ENCODE measurements at places on chromosomes 16 and 17.

DNA sequence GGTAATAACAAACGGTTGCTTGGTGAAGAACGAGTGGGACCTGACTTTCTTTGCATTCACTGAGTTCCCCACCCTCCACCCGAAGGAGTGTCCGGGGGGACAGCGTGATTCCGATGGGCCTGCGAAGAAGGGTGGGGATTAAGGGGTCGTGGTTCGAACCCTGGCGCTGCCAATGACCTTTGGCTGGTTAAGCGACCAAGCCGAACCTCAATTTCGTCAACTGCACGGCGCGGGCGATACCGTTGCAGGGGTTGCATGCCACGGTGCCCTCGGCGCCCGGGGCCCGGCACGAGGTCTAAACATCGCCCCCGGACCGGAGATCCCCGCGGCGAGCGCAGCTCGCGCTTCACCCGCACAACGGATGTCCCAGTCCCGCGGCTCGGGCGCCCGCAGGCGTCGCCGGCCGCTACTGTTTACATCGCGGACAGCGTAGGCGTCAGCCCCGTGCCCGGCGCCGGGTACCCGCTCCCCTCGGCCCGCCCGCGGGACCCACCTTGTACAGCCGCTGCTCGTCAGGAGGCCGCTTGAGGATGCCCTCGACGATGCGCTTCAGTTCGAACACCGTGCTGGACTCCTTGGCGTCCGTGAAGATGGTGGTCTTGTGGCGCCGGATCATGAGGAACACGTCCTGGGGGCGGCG lies 460 bp downstream of the ELOB start:
- DNase-seq, result no peak

DNA sequence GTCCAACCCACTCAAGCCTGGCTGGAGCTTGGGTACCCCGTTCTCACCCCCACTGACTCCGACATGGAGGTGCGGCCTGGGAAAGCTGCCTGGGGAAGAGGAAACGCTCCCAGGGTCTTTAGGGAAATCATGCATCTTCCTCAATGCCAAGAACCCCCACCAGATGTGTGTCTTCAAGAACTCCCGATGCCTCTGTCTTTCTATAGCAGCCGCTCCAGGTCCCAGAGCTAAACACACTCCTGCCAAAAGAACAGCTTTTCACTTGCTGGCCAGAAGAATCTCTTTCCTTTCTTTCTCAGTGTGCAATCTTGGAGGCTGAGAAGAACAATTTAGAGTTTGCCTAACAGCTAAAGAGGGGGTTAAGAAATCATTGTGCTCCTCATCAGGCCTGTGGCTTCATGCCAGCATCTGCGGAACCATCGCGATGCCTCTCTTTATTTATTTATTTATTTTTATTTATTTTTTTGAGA lies 41.1 kb upstream of the MTSS2 start:
- DNase-seq, result no peak

GRCh38 chr16:2515180-2515851 lies 1.6 kb downstream of the ATP6V0C start:
- DNase-seq, result no peak

DNA sequence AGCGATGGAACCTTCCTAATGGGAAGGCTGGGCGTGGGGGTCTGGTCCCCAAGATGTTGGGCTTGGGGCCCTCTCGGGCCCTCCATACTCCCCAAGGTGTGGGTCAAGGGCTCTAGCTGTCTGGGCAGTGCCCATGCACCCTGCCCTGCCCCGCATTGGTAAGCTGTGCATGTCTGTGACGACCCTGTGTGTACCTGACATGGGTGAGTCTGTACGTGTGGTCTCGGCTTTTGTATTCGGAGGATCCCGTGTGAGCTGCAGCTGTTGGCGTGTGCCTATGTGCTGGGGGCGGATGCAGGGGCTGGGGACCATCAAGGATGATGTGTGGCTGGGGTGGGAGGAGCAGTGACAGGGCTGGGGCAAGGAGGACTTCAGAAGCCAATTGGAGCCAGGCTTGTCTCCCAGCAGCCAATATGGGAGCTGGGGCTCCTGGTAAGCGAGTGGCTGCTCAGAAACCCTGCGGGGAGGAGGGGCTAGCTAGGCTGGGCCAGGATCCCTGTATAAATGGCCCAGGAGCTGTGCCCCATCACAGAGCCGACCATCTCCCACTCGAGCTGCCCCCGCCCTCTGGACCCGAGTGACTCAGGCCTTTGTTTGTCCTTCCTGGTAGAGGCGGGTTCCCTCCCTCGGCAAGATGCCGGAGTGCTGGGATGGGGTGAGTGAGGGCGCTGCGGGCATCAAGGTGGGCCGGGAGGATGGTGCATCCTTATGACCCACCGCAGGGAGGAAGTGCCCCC lies at the start of gene NDRG4:
TSS of gene NDRG4 (plus strand) at position 529 of the 737 bp plus-strand sequence. CDS start at position 635, 106 bp downstream.
- no peak for DNase-seq

GRCh38 chr17:41491476-41491875 lies 1.8 kb upstream of the KRT36 start:
- no peak for DNase-seq

- DNase-seq, result no peak
Measured at GRCh38 chr17:47714773-47715396, 18.2 kb upstream of the TBX21 start.

- no peak for DNase-seq
Measured at GRCh38 chr16:24525970-24526559, 13.3 kb upstream of the RBBP6 start.

DNA sequence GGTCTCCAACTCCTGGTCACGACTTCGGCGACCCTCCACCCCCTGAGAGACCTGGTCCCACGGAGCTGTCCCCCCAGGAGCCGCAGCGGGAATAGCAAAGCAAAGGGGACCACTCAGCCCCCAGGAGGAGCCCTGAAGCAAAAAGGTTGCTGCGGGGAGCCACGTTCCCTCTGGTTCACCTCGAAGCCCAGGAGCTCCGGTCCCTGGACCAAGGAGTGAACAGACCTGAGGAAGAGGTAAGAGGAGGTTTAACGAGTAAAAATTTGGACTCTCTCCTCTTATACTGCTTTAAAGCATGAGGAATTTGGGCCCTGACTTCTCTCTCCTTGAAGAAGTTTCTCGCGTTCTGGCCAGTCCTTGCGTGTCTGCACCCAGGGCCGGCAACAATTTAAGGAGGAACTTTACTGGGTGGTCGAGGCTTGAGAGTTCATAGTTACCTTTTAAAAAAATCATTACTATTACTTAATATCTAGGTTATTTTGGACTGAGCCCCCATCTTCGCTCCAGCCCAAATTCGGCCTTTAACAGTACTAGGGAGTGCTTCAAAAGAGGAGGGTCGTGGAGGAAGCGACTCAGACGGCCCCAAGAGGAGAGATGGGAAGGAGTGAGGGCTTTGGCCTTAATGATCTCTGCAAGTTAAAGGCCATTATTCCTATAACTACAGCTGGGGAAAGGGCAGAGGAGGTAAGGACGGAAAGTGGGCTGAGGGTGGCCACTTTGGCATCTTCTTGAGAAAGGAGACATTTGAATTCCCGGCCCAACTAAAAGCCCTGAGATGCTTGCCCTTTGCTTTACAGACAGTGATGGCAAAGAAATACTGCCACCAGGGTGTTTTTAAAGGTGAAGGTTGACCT lies 16.9 kb upstream of the HOXB9 start:
- no peak for DNase-seq

GRCh38 chr16:2843526-2843925 lies 13.4 kb downstream of the ZG16B start:
- no peak for DNase-seq

DNA sequence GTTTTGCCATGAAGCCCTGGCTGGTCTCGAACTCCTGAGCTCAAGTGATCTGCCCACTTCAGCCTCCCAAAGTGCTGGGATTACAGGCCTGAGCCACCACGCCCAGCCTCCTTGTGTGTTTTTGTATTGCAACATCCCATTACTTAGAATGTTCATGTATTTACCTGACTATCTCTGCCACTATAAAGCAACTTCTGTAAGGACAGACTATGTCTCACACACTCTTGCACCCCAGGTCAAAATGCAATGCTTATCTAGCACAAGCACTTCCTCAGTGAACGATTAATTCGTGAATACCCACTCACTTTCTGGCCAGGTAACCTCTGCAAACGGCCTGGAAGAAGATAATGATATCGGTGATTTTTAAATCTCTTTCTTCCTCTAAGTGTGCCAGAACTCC lies 82.6 kb downstream of the NDEL1 start:
- no peak for DNase-seq

- no peak for DNase-seq
Measured at GRCh38 chr17:46770818-46771560, 47.5 kb downstream of the WNT3 start.

DNA sequence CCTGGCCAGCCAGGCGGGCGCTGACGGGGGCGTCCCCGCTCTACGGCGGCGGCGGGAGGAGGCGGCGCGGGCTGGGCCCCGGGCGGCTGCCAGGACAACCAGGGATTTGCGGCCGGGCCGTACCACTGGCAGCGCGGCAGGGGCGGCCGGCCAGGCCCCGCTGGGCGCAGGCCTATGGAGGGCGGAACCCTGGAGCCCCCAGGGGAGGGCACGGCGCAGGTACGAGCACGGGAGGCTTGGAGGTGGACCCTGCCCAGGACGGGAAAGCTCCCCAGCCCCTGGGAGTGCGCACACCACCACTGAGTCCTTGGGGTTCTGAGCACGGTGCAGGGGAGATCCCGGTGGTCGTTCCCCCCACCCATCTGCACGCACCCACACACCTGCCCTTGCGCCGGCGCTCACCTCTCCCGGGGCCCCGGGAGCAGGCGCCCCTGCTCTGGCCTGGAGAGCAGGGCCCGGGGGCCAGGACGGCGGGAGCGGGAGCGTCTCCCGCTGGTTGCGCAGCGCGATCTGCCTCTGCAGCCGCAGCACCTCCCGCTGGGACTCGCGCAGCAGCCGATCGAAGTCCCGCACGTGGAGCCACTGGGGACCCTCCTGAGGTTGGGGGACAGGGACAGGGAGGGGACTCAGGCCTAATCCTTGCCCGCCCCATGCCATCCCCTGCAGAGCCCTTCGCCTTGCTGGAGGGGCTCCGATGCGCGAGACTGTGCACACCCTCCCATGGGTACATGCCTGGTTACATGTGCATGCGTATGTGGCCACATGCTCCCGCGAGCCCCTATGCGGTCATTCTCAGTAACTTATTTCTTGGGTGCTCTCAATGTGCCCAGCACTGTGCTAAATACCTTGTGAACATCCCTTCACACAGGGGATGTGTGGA lies 3.9 kb downstream of the TSPOAP1 start:
- DNase-seq, result no peak

- DNase-seq, result no peak
Measured at GRCh38 chr17:66518677-66519076, 216.3 kb downstream of the PRKCA start.

DNA sequence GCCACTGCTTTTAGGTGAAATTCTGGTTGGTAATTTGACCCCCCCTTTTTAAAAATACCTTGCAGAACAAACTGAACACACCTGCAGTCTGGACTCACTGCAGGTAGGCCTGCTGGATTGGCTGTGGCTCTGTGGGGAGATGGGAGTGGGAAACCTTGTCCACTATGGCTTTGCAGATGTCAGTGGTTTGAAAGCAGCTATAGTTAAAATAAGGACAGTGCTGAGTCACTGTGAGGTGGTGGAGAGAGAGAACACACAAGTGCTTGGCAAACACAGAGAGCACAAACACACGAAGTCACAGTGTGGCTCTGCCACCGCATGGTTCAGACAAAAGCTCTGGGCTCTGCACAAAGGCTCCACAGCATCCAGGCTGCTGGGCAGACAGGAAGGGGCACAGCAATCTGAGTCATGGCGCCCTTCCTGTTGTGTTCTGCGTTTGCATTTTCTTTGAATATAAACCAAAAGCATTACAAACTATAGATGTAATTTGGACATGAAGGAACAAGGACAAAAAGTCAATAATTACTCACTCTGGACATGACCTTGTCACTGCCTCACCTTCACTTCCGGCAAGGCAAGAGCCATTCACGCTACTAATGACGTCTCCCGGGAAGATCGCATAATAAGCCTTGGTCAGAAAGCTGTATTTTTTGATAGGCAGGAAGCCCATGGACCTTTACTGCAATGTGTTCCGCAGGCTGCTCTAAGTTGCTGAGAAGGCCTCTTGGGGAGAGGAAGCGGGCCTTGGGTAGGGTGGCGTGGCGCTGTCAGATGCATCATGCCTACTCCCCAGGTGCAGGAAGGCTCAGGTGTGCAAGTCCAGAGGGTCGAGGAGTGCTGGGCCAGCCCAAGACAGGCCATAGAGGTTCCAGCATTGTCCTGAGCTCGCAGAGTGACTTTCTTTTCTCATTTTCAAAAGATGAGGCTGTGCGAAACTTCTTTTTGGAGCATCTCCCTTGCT lies 60.1 kb upstream of the MED9 start:
- DNase-seq, result no peak

DNA sequence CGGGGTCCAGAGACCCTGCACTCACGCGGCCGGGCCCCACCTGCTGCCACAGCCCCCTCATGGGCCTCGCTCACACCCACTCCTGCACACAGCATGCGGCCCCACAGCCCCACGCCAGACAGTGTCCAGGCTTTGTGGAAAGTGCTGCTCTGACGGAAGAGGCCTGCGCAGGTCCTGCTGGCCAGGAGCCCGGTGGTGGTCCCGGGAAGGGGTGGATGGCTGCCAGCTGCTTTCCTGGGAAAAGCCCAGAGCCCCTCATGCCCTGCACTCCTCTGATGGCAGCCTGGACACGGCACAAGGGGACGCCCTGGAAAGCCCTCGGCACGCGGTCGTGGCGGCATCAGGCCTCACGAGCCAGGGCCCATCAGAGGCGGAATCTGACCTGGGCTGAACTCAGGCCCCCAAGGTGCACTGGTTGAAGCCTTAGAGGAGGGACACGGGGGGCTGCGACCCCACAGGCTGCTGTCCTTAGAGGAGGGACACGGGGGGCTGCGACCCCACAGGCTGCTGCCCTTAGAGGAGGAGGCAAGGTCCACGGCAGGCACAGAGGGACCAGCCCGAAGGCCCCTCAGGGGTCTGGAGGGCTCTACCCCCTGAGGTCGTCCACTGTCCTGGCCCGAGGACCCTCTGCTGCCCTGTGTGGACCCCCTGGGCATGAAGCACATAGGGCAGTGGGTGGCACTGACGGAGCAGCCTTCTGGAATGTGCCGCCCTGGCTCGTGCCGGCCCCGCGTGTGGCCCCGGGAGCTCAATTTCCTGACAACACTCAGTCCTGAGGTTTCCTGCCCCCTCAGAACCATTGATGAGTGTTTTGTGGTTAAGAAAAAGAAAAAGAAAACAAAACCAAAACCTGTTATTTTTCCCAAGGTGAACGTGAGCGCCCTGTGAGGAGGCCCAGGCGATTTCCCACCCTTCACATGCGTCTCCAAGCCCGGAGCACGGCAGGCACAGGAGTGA lies 22.1 kb downstream of the SOX8 start:
- DNase-seq, result peak; percentile 24

DNA sequence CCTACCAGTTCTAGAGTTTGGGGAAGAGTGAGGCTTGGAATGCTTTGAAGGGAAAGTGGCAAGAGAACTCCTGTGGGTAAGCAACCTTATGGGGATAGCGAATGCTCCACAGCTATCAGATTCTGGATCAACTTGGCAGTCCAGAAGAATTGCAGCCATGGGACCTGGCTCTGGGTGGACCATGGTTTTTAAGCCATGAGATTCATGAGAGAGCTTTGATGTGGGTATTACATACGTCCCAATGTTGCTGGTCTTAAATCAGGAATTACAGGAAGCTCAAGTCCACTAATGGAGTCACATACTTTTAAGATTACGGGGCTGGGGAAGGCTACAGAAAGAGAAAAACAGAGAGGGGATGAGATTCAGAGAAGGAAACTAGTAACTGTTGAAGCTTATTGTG lies 142.5 kb upstream of the ELAC2 start:
- DNase-seq, result no peak

Measured in stimulated activated CD8-positive, alpha-beta memory T cell treated with anti-CD3 and anti-CD28 coated beads, Interleukin-2, amount 100 ng/mL, for 1 hour (primary cell).